ENCODE measurements at places on chromosomes 16 and 17. TPM values are rescaled to one million over a fixed set of nuclear protein-coding genes. Genes with fewer than 3 reads are reported as not detected.

DNA sequence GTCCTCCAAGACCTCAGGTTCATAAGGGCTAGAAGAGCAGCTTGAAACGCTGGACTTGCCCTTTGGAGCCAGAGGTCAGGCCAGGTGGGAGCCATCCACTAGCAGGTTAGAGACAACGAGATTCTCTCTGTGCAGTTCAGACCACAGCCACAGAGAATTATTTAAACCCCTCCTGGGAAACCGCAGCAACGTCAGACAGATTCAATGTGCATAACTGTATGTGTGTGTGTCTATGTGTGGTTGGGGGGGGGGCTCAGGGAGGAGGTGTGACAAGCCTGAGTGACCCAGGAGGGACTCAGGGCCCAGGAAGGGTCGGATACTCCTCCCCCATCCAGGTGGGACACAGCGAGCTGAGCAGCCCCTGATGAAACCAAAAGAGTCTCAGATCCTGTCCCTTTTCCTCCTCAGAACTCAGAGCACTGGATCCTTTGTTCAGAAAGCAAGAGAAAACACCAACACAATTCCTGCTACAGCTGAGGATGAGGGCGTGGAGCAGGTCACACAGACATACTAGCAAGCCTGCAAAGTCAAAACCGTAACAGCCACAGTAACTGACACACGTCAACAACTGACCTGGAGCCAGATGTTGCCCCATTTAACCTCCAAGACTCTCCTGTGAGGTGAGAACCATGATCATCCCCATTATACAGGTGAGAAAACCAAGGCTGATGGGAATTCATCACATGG, 66.8 kb downstream of the XYLT1 start:
- no peak for DNase-seq
- no peak overlapping the region for H3K4me3 ChIP-seq
- H3K27me3 ChIP-seq: no peaks in the 10 kb centered on the region
- H3K27ac ChIP-seq: peak overlapping the region; percentile 88

GRCh38 chr17:1431631-1432104, 24.4 kb downstream of the CRK start:
- no peak overlapping the region for H3K4me3 ChIP-seq
- no peaks in the 10 kb centered on the region for H3K4me1 ChIP-seq
- H3K27me3 ChIP-seq: no peaks in the 10 kb centered on the region

- DNase-seq: no peak
- peaks cover 23% of the 10 kb centered on the region for H3K4me1 ChIP-seq
- no peaks in the 10 kb centered on the region for H3K36me3 ChIP-seq
- H3K27ac ChIP-seq: peak overlapping the region; percentile 59
- peaks cover 12% of the 10 kb centered on the region for H3K27me3 ChIP-seq
Observed at GRCh38 chr17:77829843-77830799, 128.4 kb upstream of the TNRC6C start.

The CDC42EP4 gene
- total RNA-seq: 68.9 TPM

The RNU2-1 gene
- not detected for total RNA-seq

The SLC35G6 gene
- total RNA-seq: not detected

Data from stomach (tissue), 19 donors.